ENCODE measurements at places on chromosomes 16 and 17. TPM values are rescaled to one million over a fixed set of nuclear protein-coding genes. Genes with fewer than 3 reads are reported as not detected.
A peak's percentile ranks its signal among the peaks of the same experiment; 100 is the strongest.

- no peaks in the 10 kb centered on the region for H3K4me1 ChIP-seq
- H3K27ac ChIP-seq, result no peak overlapping the region
- no peaks in the 10 kb centered on the region for H3K36me3 ChIP-seq
- no peak for DNase-seq
- H3K4me3 ChIP-seq, result no peak overlapping the region
- peaks cover 10% of the 10 kb centered on the region for H3K27me3 ChIP-seq
Measured at GRCh38 chr16:29745121-29745852, 503 bp downstream of the C16orf54 start.

CAVIN1 gene
- 6.7 TPM for total RNA-seq

DNA sequence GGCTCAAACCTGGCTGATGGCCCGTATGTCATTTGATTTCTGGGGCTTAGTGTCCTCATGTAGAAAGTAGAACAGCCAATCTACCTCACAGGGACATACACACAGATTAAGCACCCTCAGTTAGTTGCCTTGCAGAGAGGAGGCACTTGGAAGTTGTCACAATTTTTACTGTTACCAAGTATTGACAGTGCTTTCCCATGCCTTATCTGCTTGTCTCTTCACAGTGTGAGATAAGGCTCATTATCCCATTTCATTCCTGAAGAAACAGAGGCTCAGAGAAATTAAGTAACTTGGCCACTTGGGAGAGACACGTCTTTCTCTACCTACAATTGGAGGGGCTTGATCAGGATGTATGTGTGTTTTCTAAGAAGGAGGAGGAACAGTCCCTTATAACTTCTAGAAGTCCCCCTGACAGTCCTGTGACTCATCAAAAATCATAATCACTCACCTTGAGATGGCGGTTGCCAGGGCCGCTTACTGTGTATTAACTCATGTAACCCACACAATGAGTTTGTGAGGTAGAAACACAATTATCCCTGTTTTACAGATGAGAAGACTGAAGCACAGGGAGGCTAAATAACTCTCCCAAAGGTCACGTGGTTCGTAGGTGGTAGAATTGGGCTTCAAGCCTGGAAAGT is 56.9 kb upstream of the LHX1 start:
- no peak for DNase-seq
- H3K4me3 ChIP-seq, result no peak overlapping the region
- peaks cover 61% of the 10 kb centered on the region for H3K27me3 ChIP-seq
- H3K36me3 ChIP-seq, result no peaks in the 10 kb centered on the region
- no peak overlapping the region for H3K27ac ChIP-seq

GRCh38 chr17:70919241-70919640 is 749.9 kb downstream of the KCNJ2 start:
- no peaks in the 10 kb centered on the region for H3K27me3 ChIP-seq
- no peak overlapping the region for H3K4me3 ChIP-seq
- no peak overlapping the region for H3K27ac ChIP-seq
- no peaks in the 10 kb centered on the region for H3K36me3 ChIP-seq

TBC1D3C gene
- not detected for total RNA-seq

CD68 gene
- 28.6 TPM for total RNA-seq

GRCh38 chr17:17236295-17237025 is 508 bp downstream of the FLCN start:
- H3K4me3 ChIP-seq, result peak overlapping the region; percentile 86
- no peaks in the 10 kb centered on the region for H3K27me3 ChIP-seq
- DNase-seq, result no peak
- H3K36me3 ChIP-seq, result peaks cover 28% of the 10 kb centered on the region
- peaks cover 14% of the 10 kb centered on the region for H3K4me1 ChIP-seq
- H3K27ac ChIP-seq, result peak overlapping the region; percentile 100

SLC5A11 gene
- total RNA-seq, result 0.64 TPM

- no peak for DNase-seq
- peaks cover 6% of the 10 kb centered on the region for H3K36me3 ChIP-seq
- H3K4me3 ChIP-seq, result no peak overlapping the region
- H3K27me3 ChIP-seq, result no peaks in the 10 kb centered on the region
- H3K4me1 ChIP-seq, result peaks cover 28% of the 10 kb centered on the region
Measured at GRCh38 chr17:46745376-46745775, 73.1 kb downstream of the WNT3 start.

DNA sequence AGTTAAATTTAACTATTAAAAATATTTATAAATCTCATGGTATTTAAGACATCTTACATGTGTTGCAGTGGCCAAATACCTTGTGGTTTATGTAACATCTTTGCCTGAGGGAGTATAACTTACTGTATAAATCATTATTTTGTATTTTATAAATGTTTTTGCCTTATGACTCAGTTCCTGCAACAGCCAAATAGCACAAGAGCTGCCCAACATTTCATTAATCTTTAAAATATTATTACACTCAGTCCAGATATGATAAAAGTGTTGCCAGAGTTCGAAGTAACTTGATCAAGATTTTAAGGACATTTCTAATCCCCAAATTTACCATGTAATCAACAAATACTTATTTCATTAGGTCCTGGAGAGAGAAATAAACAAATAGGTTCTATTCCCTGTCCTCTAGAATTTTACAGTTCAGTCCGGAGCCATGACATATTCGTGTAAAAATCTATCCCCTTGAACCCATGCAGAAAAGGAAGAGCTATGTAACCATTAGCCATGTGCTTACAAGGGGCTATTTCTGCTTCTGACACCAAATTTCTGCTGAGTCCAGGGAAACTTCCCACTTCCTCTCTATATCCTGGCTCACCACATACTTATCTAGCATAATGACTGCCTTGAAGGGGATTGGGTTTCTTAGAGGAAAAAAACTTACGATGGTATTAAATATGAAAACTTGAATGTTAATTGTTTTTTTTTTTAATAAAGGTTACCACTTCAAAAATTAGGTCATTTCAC is 44.0 kb downstream of the IRX6 start:
- no peaks in the 10 kb centered on the region for H3K4me1 ChIP-seq
- H3K27ac ChIP-seq, result no peak overlapping the region
- H3K27me3 ChIP-seq, result peaks cover 25% of the 10 kb centered on the region
- H3K36me3 ChIP-seq, result no peaks in the 10 kb centered on the region
- no peak for DNase-seq

- H3K27ac ChIP-seq, result no peak overlapping the region
- no peaks in the 10 kb centered on the region for H3K36me3 ChIP-seq
- H3K4me1 ChIP-seq, result no peaks in the 10 kb centered on the region
- no peak overlapping the region for H3K4me3 ChIP-seq
- no peaks in the 10 kb centered on the region for H3K27me3 ChIP-seq
Measured at GRCh38 chr16:76059186-76059585, 218.0 kb upstream of the CNTNAP4 start.

PRR35 gene
- not detected for total RNA-seq

DNA sequence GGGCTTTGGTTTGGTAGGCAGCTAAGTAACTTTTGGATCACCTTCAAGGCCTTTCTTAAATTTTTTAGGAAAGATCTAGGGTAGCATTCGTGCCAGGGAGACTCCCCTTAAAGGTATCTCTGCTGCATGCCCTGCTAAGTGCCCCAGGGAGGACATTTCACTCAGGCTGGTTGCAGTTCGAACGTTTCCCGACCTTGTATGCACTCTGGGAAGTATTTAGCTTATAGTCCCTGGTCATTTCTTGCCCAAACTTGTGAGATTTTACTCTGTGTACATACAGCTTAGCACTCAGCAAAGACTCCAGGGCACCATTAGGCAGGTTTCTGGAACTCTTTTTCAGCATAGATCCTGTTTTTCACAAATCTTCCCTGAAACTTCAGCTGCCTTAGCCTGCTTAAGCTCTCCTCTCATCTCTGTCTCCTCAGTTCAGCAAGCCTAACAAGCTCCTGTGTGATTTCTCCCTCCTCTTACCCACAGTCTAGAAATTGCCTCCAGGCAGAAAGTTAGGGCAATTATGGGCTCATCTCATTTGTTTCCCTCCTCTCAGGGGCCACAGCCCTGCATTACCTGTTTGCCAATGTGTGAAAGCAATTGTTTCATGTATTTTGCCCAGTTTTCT is 84.6 kb downstream of the MRTFB start:
- no peaks in the 10 kb centered on the region for H3K36me3 ChIP-seq
- H3K4me3 ChIP-seq, result no peak overlapping the region
- H3K4me1 ChIP-seq, result peaks cover 4% of the 10 kb centered on the region
- H3K27me3 ChIP-seq, result no peaks in the 10 kb centered on the region

- H3K4me1 ChIP-seq, result no peaks in the 10 kb centered on the region
- no peak for DNase-seq
- no peak overlapping the region for H3K27ac ChIP-seq
- H3K4me3 ChIP-seq, result no peak overlapping the region
- no peaks in the 10 kb centered on the region for H3K36me3 ChIP-seq
- no peaks in the 10 kb centered on the region for H3K27me3 ChIP-seq
Measured at GRCh38 chr17:22518185-22518584, 825.9 kb downstream of the KCNJ18 start.

ABCA6 gene
- total RNA-seq, result not detected

DNA sequence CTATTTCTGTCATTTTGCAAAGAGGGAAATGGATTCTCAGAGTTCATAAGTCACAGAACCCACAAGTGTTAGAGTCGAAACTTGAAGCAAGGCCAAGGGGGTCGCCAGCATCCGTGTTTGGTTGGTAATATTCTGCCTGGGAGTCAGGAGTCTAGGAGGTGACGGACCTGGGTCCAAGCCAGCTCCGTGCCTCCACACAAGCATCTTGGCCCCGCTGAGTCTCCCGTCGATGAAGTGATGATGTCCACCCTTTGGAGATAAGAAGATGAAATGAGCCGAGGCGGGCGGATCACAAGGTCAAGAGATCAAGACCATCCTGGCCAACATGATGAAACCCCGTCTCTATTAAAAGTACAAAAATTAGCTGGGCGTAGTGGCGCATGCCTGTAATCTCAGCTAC is 53.2 kb upstream of the TNRC6C start:
- H3K36me3 ChIP-seq, result no peaks in the 10 kb centered on the region
- H3K4me3 ChIP-seq, result no peak overlapping the region
- H3K4me1 ChIP-seq, result no peaks in the 10 kb centered on the region
- H3K27ac ChIP-seq, result no peak overlapping the region
- no peak for DNase-seq

DNA sequence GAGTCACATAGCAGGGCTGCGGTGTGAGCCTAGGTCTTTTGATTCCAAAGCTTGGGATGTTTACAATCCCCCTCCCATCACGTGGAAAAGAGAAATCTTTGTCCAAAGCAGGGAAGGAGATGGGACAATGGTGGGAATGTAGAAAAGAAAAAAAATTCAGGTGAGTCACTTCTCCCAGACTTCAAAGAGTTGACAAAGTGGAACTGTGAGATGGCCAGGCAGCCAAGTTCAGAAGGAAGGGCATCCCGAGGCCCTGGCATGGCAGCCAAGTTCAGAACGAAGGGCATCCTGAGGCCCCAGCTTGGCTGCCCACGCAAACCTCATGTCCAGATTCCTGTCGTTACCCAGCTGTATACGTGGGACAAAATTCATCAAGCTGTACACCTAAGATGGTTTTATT is 47.5 kb downstream of the FOXL1 start:
- H3K36me3 ChIP-seq, result no peaks in the 10 kb centered on the region
- H3K4me3 ChIP-seq, result no peak overlapping the region
- DNase-seq, result no peak
- no peaks in the 10 kb centered on the region for H3K27me3 ChIP-seq

DNA sequence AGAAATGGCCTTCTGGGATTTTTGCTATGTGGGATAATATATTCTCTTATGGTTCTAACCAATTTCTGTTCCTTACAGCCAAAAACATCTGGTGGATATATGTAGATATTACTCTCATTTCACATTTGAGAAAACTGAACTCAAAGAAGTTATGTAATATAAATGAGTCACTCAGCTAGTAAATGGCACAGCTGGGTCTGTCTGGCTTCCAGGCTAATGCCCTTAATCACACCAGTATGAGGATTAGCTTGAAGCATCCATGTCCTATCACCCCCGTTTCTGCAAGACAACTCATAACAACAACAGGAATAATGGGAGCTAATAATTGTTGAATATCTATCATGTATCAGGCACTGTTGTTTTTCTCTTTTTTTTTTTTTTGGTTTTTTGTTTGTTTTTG is 34.4 kb upstream of the USP7 start:
- no peaks in the 10 kb centered on the region for H3K36me3 ChIP-seq
- H3K27me3 ChIP-seq, result no peaks in the 10 kb centered on the region
- H3K4me3 ChIP-seq, result no peak overlapping the region
- no peak for DNase-seq
- H3K4me1 ChIP-seq, result no peaks in the 10 kb centered on the region
- no peak overlapping the region for H3K27ac ChIP-seq

- H3K4me3 ChIP-seq, result peak overlapping the region; percentile 30
- H3K27ac ChIP-seq, result peak overlapping the region; percentile 64
- DNase-seq, result peak; percentile 87
- peaks cover 21% of the 10 kb centered on the region for H3K36me3 ChIP-seq
- H3K27me3 ChIP-seq, result no peaks in the 10 kb centered on the region
Measured at GRCh38 chr17:73342050-73342522, 30.3 kb upstream of the CDC42EP4 start.

GRCh38 chr17:4986951-4987766 is at the start of gene CAMTA2:
Gene CAMTA2, minus strand, starts transcription at chr17:4987675. Its CDS starts 1,453 bp downstream, at chr17:4986222.
- DNase-seq, result peak; percentile 82
- H3K36me3 ChIP-seq, result peaks cover 32% of the 10 kb centered on the region
- peak within 1 kb of the TSS; percentile 92 for H3K4me3 ChIP-seq
- no peaks in the 10 kb centered on the region for H3K27me3 ChIP-seq
- peaks cover 32% of the 10 kb centered on the region for H3K4me1 ChIP-seq
- H3K27ac ChIP-seq, result peak within 1 kb of the TSS; percentile 50

PRRT2 gene
- 0.78 TPM for total RNA-seq

DNA sequence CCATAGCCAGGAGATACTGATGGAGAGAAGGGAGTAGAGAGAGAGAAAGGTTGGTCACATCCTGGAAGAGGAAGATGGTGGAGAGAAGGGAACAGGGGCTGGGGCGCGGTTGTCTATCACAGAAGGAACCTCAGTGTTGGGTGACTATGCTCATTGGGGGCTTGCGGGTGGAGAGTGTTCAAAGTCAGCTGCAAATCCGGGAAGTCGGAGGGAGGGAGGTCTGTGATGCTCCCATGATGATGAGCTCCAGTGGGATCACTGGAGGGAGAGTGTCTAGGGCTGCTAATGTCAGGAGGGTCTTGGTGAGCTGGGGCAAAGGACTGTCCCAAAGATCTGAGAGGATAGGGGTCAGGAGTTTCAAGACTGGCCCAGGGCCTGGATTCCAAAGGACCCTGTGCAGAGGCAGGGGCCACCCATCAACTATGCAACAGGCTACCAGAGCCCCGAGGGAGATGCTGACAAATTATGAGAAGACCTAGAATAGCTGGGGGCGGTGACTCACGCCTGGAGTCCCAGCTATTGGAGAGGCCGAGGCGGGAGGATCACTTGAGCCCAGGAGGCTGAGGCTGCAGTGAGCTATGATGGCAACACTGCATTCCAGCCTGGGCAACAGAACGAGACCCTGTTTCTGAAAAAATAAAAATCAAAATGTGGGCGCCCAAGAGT is 2.6 kb downstream of the SPDYE4 start:
- no peak overlapping the region for H3K27ac ChIP-seq
- no peak for DNase-seq
- H3K36me3 ChIP-seq, result no peaks in the 10 kb centered on the region
- peaks cover 89% of the 10 kb centered on the region for H3K27me3 ChIP-seq
- no peak overlapping the region for H3K4me3 ChIP-seq

Measured in Calu3 (cell line).